ENCODE measurements at places on chromosomes 12 and 14. TPM values are rescaled to one million over a fixed set of nuclear protein-coding genes. Genes with fewer than 3 reads are reported as not detected.

SSTR1 gene
- total RNA-seq = 5.5 TPM

SSPN gene
- 17.4 TPM for total RNA-seq

MGST1 gene
- 58.5 TPM for total RNA-seq

RAPGEF3 gene
- 7.1 TPM for total RNA-seq

C3AR1 gene
- total RNA-seq = not detected

MMP19 gene
- total RNA-seq = 16.1 TPM

EMC9 gene
- 8.3 TPM for total RNA-seq

CPM gene
- 90.2 TPM for total RNA-seq

HOXC5 gene
- 0.12 TPM for total RNA-seq

REP15 gene
- 2.6 TPM for total RNA-seq

TRPV4 gene
- 1.8 TPM for total RNA-seq

SPATS2 gene
- total RNA-seq = 23.4 TPM

RNFT2 gene
- total RNA-seq = 0.97 TPM

SERPINA5 gene
- total RNA-seq = not detected

CLEC2B gene
- total RNA-seq = 18.8 TPM

TAS2R43 gene
- total RNA-seq = 3.4 TPM

SCFD1 gene
- 115 TPM for total RNA-seq

COL2A1 gene
- total RNA-seq = not detected

CCDC196 gene
- total RNA-seq = not detected

MSRB3 gene
- 74.6 TPM for total RNA-seq

MFAP5 gene
- 206 TPM for total RNA-seq

ARMH4 gene
- total RNA-seq = 10.1 TPM

KCNH5 gene
- total RNA-seq = not detected

VRTN gene
- not detected for total RNA-seq

PPP1R36 gene
- total RNA-seq = 2.9 TPM

TAS2R30 gene
- total RNA-seq = 8.8 TPM

TGM1 gene
- total RNA-seq = 3.1 TPM

SLC8A3 gene
- not detected for total RNA-seq

ACOT6 gene
- 0.16 TPM for total RNA-seq

RNF212B gene
- total RNA-seq = not detected

CCDC177 gene
- not detected for total RNA-seq

POTEM gene
- not detected for total RNA-seq

KRT80 gene
- 1.1 TPM for total RNA-seq

BCL2L2 gene
- 24.2 TPM for total RNA-seq

SLC6A15 gene
- total RNA-seq = 10.8 TPM

KCNC2 gene
- total RNA-seq = not detected

AKAP5 gene
- 0.36 TPM for total RNA-seq

KRT79 gene
- total RNA-seq = not detected

FOXA1 gene
- total RNA-seq = under 0.01 TPM

LUM gene
- total RNA-seq = 1,443 TPM

OR6C4 gene
- total RNA-seq = not detected

Measured in hair follicle dermal papilla cell (primary cell).